ENCODE measurements at places on chromosomes 5 and 9. TPM values are rescaled to one million over a fixed set of nuclear protein-coding genes. Genes with fewer than 3 reads are reported as not detected.

OMD gene
- not detected for polyA plus RNA-seq

DNA sequence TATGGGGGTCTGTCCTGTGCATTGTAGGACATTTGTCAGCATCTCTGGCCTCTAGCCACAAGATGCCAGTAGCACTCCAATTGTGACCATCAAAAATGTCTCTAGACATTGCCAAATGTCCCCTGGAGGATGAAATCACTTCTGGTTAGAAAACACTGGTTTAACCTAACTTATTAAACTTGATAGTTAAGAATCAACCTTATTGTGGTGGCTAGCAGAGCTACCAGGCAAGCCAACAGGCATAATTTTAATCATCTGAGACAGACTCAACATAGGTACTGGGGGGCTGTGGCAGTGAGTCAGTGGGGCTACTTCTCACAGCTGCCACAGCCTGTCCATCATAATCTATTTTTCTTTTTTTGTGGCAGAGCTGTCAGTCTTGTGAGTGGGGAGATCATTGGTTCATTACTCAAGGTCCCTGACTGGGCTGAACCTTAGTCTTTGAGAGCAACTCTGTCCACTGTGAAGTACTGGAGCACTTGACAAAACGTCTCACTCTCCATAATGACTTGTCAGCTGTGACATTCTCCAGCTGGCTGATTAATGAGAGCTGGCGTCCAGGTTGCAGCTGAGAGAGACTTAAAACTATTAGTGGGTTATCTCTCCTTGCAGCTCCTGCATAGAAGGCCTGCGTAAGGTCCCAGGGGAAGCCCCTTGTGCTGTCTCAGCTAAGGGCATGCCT lies 107.9 kb downstream of the DCP2 start:
- no peak for DNase-seq

GRCh38 chr5:156456857-156457256 lies 129.9 kb downstream of the SGCD start:
- DNase-seq = no peak

DNA sequence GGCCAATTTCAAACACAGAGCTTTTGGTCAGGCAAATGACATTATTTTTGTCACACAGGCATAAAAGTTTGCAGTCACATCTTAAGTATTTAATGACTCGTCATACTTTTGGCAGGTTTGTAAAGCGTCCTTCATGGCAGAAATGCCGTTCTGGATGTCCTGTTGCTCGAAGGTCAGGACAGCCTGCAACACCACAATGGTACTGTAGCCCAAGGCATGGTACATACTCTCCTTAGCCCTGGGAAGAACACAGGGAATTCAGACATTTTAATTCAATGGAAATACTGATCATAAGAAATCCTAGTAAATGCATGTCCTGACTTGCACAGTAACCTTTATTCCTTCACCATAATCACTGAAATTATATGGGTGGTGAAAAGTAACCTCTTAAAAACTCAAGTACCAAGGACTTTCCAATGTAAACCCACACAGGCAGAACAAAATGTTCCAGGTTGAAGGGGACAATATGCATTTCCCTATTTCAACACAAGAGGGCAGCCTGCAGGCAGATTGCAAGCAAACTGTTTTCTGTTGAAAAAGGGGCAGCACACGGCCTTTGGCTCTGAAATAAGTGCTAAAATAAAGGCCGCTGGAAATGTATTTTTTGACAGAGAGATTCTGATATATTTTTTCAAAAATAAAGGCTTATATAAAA lies 95.7 kb downstream of the TTC39B start:
- peak; percentile 52 for DNase-seq
